Non-pigmented ciliary epithelial cell (primary cell): ENCODE measurements at places on chromosomes 2 and 18.

DNA sequence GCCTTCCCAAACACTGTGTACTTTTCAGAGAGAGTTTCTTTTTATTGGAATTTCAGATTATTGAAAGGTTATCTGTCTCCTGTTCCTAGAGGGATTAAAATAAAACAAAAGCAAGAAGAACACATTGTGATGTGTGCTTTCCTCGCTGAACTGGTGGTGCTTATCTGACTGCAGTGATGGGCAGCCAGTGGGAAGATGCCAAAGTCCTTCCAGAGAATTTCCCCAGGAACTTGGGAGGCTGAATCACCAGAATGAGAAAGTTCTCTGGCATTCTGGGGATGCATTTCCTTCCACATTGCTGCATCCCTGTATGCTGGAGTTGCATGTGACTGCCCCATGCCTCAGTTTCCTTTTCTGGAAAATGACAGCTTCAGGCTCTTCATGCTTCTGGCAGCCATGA lies 53.9 kb upstream of the SEC11C start:
- DNase-seq = peak; percentile 18

- DNase-seq = no peak
Observed at GRCh38 chr2:151114874-151115273, 146.8 kb downstream of the RBM43 start.

GRCh38 chr2:193251909-193252308 lies 1057.2 kb upstream of the TMEFF2 start:
- no peak for DNase-seq

GRCh38 chr2:28360718-28361293 lies 31.9 kb upstream of the FOSL2 start:
- no peak for DNase-seq

GRCh38 chr2:149745396-149746230 lies 158.0 kb upstream of the MMADHC start:
- no peak for DNase-seq

GRCh38 chr2:109446278-109447131 lies 167.3 kb downstream of the SEPTIN10 start:
- DNase-seq = no peak
